Stimulated activated CD8-positive, alpha-beta memory T cell treated with anti-CD3 and anti-CD28 coated beads, Interleukin-4, amount 100 ng/mL, for 48 hours (primary cell): ENCODE measurements at places on chromosomes 1 and 21.

DNA sequence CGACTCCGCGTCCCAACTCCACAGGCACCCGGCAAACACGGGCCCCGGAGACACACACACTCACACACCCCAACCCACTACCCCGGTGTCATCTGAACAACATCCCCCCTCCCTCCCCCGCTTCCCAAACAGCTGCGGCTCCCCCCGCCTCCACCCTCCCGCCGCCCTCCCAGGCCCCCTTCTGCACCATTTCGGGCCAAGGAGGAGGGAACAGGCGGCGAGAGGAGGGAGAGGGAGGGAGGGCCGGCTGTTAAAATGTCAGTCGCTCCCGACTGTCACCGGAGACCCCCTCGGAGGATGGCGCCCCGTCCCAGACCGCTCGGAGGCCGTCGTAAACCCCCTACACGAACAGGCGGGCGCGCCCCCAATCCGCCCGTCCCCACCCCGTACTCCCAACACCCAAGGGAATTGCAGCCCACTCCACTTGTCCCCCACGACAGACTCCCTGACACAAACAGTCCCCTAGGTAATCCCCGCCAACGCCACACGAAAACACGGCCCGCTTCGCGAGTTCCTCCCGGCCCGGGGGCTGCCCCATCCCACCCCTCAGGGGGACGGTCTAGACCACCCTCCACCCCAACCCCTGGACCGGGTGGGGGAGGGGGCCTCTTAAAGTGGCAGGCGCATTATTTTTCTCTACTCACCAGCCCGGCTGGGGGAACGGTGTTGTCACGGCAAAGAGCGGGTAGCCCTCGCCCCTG lies 583 bp downstream of the MEF2D start:
- DNase-seq: peak; percentile 64

GRCh38 chr1:33634806-33635205 lies 162.4 kb downstream of the ZSCAN20 start:
- peak; percentile 45 for DNase-seq

DNA sequence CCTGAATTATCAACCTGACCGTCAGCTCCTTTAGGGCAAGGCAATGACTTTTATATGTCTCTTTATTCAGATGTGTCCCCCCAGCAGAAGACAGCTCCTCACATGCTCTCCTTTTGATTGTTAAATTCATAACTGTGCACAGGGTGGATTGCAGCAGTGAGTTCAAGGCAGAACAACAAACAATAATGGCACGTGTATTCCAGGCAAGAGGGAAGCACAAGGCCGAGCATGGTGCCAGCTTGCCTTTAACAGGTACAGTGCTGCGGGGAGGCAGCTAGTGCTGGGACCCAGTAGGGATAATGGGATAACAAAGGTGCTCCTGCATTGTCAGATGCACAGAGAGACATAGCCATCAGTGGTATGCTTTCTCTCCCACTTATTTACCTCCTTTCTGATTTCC lies 248.4 kb downstream of the RHOU start:
- DNase-seq: no peak

- DNase-seq: no peak
Observed at GRCh38 chr1:62476525-62477219, 39.8 kb downstream of the USP1 start.

- no peak for DNase-seq
Observed at GRCh38 chr1:1072849-1073742, 1.0 kb downstream of the RNF223 start.

GRCh38 chr1:212012034-212012740 lies 23.2 kb downstream of the INTS7 start:
- peak; percentile 76 for DNase-seq

DNA sequence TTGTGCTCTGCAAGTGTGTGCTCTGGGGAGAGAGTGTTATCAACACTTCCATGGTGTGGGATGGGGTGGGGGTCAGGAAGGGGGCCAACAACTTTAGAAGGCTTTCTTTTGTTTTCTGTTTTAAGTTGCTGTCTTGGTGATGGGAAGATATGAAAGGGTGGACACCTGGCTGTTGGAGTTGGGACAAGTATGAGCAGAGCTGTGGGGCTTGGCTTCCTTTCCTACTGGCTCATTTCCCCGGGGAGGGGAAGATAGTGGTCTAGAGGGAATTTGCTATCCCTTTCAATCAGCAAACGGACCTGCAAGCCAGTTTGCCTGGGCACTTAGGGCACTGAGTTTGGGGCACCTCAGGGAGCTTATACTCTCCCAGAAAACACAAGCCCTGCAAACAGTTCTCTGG lies 19.2 kb downstream of the IER5 start:
- DNase-seq: no peak

DNA sequence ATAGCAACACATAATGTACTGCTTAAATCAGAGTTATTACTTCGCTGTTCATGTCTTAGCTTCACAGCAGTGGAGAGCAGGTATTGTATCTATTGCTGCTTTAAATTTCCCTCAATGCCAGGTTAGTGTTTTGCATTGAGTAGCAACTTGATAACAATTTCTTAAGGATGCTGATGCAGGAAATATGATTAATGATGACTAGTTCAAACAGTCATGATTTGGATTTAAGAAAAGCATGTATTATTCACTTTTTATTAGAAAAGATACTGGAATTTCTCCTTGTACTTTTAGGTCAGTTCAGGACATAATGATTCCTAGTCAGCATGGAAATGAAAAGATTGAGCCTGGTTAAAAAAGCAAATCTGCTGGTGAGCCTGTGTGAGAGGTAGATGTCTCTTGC lies 67.2 kb upstream of the ARHGAP29 start:
- no peak for DNase-seq

DNA sequence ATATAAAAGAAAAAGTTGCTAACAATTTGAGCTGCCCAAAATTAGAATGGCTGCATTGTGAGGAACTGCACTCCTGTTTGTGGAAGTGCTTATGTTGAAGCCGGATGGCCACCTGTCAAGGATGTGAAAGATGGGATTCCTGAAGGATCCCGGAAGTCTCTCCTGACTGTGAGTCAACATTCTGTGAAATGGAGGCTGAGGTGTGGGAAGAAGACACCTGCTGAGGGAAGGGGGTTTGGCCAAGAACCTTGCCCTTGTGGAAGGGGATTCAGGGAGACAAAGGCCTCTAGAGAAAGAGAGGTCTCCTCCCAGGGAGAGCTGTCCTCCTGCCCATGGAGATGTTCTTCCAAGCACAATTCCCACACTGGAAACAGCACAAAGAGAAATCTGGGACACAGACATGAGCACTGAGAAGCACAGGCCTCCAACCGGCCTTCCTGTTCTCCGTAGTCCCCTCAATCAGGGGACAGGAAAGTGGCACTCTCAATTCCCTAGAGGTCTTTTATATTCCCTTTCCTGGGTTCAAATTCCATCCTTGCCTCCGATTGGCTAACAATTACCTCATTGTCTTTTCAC lies 70.5 kb downstream of the CD2 start:
- no peak for DNase-seq

GRCh38 chr1:162859191-162859590 lies 1.8 kb downstream of the CCDC190 start:
- no peak for DNase-seq
